ENCODE measurements at places on chromosomes 11 and 22.

- no peak for DNase-seq
Observed at GRCh38 chr11:78023426-78023825, 350 bp upstream of the KCTD14 start.

DNA sequence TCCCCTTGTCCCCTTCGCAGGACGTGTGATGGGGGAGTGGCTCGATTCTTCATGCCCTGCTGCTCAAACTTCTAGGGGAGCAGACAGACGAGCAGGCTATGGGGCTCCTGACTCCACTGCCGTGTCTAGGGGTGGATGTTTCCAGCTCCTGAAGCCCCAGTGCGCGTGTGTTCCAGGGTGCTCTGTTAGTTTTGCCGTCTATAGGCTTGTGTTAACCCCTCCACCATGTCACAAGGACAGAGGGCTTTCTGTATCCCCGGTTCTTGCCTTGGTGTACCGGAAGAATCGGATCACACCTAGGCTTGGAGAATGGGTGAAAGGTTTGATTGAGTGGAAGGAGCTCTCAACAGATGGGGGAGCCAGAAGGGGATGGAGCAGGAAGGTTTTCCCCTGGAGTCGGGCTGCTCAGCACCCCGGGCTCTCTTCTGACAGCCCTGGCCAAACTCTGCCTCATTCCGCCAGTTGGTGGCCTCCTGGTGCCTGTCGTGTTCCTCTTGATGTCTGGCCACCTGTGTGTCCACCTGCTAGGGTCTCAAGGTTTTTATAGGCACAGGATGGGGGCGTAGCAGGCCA, 810.7 kb downstream of the BRD1 start:
- DNase-seq, result no peak

GRCh38 chr11:107271425-107271824, 186.2 kb downstream of the CWF19L2 start:
- no peak for DNase-seq

- no peak for DNase-seq
Observed at GRCh38 chr11:110356762-110357671, 60.6 kb upstream of the RDX start.

GRCh38 chr11:1559111-1559951, 12.7 kb downstream of the DUSP8 start:
- no peak for DNase-seq

- DNase-seq, result no peak
Observed at GRCh38 chr11:45423475-45424120, 137.5 kb upstream of the SYT13 start.

GRCh38 chr11:103830205-103830604, 206.2 kb upstream of the DDI1 start:
- DNase-seq, result no peak

GRCh38 chr11:99571094-99571493, 550.3 kb downstream of the CNTN5 start:
- DNase-seq, result no peak

Data from stimulated activated naive CD8-positive, alpha-beta T cell treated with anti-CD3 and anti-CD28 coated beads, Interleukin-15, Interleukin-2, amounts not matched to agents 100 U/mL and 50 U/mL, for 24 hours (primary cell).